Right ventricle myocardium inferior (tissue), 1 donor: ENCODE measurements at places on chromosomes 7 and 10.

GRCh38 chr10:71359364-71360046 is 37.2 kb upstream of the CDH23 start:
- DNase-seq, result no peak

DNA sequence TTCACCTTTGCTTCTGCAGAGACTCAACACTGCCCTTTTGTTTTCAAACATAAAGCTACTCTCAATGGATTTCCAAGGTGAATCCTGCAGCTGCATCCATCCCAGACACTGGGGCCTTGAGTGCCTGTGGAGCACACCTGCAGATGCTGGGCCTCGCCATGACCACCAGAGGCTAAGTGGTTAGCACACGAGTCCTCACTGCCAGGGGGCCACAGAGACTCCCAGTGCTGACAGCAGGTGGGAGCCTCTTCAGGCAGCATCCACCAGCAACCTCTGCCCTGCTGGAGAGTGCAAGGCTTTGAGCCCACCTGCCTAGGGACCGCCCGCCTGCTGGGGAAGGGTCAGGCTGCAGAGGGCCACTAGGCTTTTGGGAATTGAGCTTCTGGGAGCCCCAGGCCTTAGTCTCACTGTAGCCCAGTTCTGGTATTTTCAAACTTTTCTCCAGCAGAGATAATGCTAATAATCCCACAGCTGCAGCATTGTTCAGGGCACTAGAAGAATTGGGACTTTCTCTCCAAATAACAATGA is 9.4 kb upstream of the HPS1 start:
- DNase-seq, result no peak

- DNase-seq, result no peak
Observed at GRCh38 chr10:71159892-71160291, 52.5 kb upstream of the UNC5B start.

- peak; percentile 83 for DNase-seq
Observed at GRCh38 chr10:128926711-128927110, 540.3 kb upstream of the MGMT start.

DNA sequence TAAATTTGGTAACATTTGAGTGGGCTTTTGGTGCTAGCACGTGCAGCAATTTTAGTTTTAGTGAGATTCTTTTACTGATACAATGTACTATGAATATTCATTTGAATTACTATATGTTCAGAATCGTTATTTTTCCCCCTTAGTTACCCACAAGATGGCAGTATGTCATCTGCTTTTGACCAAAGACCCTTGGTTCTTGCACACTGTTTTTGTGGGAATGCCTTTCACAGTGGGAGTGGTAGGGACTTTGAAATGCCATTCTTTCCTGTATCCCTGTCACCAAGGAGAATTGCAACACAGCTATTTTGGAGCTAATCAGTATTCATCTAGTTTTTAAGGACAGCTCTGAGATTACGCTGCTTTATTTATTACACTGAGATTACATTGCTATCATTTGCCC is 40.6 kb downstream of the SEC23IP start:
- no peak for DNase-seq

DNA sequence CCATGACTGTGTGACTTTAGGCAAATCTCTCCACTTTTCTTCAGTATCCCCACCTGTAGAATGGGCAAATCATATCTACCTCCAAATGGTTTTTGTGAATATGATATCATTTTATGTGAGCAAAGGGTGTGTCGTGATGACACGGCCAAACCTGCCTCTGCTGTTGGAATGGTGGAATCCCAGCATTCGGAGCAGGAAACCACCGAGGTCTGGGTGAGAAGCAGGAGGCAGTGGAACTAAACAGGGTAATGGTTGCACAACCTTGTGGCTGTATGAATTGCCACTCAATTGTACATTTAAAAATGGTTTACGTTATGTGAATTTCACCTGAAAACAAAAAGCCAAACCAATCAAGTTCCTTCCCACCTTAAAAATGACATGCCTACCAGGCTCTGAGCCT is 131.4 kb upstream of the ZMIZ1 start:
- no peak for DNase-seq

DNA sequence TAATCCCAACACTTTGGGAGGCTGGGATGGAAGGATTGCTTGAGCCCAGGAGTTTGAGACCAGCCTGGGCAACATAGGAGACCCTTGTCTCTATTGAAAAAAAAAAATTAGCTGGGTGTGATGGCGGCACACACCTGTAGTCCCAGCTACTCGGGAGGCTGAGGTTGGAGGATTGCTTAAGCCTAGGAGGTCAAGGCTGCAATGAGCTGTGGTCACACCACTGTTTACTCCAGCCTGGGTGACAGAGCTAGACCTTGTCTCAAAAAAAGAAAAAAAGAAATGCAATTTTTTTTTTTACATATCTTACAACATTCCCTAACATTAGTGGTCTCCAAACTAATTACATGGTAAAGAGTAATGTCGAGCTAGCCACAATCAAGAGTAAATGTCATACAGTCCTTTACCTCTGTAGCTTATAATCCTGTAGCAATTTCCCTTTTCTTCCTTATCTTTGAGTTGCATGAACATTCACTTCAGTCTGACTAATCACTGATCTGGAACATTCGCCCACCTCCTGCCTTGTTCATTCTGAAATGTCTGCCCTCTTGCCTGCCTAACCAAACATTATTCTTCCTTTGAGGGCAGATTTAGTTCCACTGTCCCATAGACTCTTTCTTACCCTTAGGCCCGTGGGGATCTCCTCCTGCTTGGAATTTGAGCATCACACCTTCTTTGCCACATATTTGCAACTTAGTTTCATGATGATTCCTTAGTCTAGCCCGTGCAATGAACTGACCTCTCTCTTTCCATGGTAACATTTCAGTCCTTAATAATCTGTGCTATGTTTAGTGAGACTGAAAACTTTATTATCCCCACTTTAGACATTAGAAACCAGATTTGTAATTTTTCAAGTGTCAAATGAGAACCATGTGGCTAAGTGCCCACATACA is 4.8 kb upstream of the VCL start:
- DNase-seq, result no peak

- no peak for DNase-seq
Observed at GRCh38 chr7:45455662-45456061, 118.5 kb upstream of the ADCY1 start.

GRCh38 chr7:29565982-29566746 is 2.5 kb downstream of the PRR15 start:
- DNase-seq, result no peak

DNA sequence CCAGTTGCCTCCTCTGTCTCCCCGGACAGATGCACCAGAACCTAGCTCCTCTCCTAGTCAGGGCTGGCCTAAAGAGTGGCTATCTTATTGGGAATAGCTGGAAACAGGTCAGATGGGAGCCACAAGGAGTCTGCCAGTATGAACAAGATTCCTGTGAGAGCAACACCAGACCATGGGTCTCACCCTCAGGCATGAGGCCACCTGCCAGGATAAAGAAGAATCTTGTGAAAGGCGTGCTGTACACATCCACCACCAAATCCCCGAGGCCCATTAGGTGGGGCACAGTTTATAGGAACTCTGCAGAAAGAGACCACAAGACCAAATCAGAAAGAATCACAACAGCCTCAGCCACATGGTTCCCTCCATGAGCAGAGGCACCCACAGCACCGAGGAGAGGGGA is 325.9 kb downstream of the TNS3 start:
- DNase-seq, result no peak

- no peak for DNase-seq
Observed at GRCh38 chr10:50291261-50291850, 40.0 kb upstream of the ASAH2 start.

- no peak for DNase-seq
Observed at GRCh38 chr10:50420196-50420595, 168.9 kb upstream of the ASAH2 start.

- DNase-seq, result no peak
Observed at GRCh38 chr10:112227331-112227987, 43.9 kb upstream of the GPAM start.

GRCh38 chr10:21687266-21688008 is 153.4 kb downstream of the MLLT10 start:
- DNase-seq, result no peak

- DNase-seq, result no peak
Observed at GRCh38 chr7:30005464-30005863, 15.9 kb upstream of the SCRN1 start.

DNA sequence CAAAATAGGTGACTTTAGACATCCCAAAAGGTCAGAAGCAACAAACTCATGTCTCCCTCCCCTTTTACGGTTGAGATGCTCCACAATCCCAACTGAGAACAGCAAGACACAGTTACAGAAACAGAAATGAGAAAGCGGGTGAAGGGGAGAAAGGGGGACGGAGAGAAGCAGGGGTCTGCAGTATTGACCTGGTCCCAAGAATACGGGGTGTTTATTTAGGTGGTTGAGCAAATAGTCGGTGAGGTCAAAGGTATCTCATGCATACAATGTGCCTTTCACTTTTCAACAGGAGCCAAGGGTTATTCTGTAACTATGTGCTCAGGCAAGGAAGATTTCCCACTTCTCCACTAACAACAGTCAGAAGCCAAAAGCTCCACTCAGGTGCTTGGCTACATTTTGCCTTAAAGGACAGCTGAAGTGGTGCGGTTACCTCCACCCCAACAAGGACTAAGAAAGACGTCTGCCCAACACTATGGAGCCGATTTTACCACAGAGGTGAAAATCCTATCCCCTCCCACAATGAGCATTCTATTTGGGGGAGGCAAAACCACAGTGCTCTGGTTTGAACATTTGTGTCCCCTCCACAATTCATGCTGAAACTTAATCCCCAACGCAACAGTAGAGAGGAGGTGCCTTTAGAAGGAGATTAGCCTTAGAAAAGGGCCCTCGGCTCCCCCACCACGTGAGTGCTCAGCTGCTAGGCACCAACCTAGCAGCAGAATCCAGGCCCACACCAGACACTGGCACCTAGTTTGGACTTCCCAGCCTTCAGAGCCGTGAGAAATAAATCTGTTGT is 77.9 kb downstream of the PARD3 start:
- no peak for DNase-seq
